ENCODE measurements at places on chromosomes 13 and 19. TPM values are rescaled to one million over a fixed set of nuclear protein-coding genes. Genes with fewer than 3 reads are reported as not detected.

DHDH gene
- 0.21 TPM for total RNA-seq

NUP62 gene
- total RNA-seq: 21.8 TPM

ELL gene
- 40.4 TPM for total RNA-seq

NKPD1 gene
- 0.84 TPM for total RNA-seq

ZNF442 gene
- total RNA-seq: 1.0 TPM

GPR180 gene
- total RNA-seq: 1.8 TPM

RPL18A gene
- total RNA-seq: 1,903 TPM

SPIB gene
- total RNA-seq: 5.6 TPM

MIA gene
- total RNA-seq: not detected

ZNF283 gene
- total RNA-seq: 2.9 TPM
